ENCODE measurements at places on chromosomes 1 and 21. TPM values are rescaled to one million over a fixed set of nuclear protein-coding genes. Genes with fewer than 3 reads are reported as not detected.
A peak's percentile ranks its signal among the peaks of the same experiment; 100 is the strongest.

DNA sequence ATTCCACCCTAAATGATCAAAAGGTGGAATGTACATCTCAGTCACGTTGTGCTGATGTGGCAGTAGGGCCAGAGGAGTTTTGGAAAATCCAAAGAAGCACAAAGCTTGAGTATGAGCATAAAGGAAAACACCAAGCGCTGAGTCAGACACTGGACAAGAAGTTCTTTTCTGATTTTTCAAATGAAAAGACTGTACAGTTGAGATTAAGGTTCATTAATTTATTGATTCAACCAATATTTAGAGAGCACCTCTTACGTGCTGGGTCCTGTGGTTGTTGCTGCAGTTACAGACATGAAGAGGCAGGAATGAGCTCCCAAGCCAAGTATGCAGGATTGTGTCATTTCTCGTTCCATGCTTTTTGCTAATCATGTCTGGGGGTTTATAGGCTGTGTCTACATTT, 28.9 kb upstream of the APP start:
- no peak for DNase-seq

DNA sequence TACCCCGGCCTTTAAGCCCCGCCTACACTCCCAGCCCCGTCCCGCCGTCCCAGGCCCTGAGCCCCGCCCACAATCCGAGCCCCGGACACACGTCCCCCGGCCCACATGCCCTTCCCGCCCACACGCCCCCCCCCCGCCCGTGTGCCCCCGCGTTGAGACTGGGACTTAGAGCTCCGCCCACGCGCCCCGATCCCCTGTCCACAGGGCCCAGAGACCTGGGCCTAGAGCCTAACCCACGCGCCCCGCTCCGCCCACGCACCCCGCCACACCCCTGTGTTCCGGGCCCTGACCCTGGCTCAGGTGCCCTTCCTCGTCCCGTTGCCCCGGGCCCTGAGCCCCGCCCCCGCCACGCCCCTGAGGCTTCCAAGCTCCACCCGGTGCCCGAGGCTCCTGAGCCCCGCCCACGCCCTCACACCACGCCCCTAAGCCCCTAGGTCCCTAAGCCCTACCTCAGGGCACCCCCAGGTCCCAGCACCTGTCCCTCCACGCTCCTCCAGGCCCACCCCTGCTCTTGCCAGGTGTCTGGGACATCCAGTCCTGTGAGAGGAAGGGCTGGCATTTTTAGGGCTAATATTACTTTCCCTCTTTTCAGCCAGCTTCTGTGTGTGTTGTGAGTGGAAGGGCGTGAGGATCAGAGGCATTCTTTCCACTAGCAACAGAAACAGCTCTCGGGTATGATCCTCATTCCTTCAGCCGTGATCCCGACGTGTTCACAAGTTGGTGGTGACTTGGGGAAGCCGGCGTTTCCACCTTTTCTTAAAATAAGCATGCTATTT, 552 bp upstream of the GPR157 start:
- DNase-seq: peak; percentile 94

DNA sequence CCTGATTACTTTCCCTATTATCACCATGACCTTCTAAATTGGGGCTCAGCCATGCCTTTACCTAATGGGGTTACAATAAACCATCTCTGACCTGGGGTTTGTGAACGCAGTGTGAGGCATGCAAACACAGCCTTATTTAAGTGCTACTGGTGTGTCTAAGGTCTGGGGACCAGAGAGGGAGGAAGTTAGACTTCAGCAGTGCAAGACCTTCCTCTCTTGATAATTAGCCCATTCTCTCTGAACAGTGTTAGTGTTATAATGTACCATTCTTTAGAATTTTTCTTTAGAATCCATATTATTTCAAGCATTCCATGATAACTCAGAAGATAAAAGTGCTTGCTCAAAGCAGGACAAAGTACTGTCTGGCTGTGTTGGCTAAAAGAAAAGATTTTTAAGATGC, 10.5 kb upstream of the LRRC8D start:
- no peak for DNase-seq

DNA sequence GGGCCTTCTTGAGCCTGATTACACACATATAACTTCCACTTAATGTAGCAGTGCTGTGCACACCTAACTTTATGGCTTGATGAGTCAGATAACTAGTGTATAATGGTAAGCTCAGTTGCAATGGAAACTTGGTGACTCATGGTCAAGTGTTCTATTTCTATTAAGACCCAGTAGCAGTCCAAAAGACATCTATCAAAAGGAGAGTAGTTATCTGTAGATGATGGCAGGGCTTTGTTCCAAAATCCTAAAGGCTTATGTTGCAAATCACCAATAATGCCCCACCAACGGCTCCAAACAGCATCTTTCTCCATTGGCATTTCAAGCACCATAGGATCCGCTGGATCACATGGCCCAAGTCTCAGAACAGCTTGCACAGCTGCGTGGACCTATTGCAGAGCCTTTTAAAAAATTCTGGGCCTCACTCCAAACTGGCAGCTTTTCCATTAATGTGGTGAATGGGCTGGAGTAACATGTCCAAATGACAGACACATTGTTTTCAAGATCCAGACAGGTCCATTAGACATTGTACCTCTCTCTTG, 566.8 kb upstream of the USP24 start:
- DNase-seq: no peak

DNA sequence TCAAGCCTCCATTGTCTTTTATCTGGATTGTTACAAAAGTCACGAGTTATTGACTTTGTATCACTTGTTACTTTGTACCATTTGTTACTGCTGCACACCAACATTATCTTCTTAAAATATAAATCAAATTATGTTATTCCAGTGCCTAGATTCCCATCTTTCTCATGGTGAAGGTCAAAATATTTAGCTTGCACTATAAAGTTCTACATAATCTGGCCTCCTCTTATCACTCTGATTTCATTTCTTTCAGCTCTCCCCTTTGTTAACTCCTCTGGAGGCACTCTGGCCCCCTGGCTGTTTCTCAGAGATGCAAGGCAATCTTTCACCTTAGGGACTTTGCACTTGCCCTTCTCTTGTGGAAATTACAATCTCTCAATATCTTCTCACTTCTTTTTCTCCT, 143.8 kb downstream of the OLFM3 start:
- DNase-seq: no peak

Gene RNU1-3
- total RNA-seq: 13,769 TPM

GRCh38 chr1:30258471-30258870, 464.9 kb downstream of the MATN1 start:
- no peak for DNase-seq

Gene DLGAP3
- 0.36 TPM for total RNA-seq

Gene CYP4A22
- total RNA-seq: 0.58 TPM

Gene KRTAP10-9
- not detected for total RNA-seq

GRCh38 chr1:248807067-248807737, 18.5 kb downstream of the SH3BP5L start:
- peak; percentile 76 for DNase-seq

DNA sequence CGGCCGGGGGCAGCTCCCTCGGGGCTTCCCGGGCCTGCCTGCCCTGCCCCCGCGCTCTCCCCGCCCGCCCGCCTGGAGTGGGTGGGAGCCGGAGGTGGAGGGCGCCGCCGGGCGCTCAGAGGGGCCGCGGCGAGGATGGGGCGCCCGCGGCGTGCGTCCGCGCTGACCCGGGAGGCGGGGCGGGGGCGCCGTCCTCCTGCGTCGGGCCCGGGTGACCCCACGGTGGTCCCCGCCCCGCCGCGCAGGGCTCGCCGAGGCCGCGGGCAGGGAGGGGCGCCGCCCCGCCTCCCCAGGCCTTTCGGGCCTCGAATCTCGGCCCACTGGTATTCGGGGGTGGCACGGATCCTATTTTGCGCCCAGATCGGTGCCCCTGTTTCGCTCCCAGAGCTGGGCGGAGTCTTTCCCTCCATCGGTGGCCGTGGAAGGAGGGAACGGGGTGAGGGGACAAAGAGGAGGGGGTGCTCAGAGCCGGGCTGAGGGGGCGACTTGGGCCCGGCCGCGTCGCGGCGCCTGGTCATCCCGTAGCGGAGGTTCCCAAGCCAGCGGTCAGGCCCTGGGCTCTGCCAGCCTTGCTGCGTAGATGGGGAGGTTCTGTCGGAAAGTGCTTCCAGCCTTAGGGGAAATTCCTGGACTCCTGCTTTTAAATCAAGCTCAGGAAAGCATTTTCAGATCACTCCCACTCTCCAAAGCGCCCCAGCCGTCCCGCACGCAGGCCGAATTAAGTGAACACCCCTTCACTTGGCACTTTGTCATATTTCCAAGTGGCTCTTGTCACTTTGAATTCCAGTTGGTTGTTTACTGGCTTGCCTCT, 545 bp downstream of the PATJ start:
- DNase-seq: peak; percentile 70

GRCh38 chr1:186738926-186739325, 58.7 kb upstream of the PTGS2 start:
- no peak for DNase-seq

Gene CADM3
- 207 TPM for total RNA-seq

GRCh38 chr1:55517036-55517435, 301.9 kb upstream of the USP24 start:
- DNase-seq: no peak
